ENCODE measurements at places on chromosomes 6 and 20.

DNA sequence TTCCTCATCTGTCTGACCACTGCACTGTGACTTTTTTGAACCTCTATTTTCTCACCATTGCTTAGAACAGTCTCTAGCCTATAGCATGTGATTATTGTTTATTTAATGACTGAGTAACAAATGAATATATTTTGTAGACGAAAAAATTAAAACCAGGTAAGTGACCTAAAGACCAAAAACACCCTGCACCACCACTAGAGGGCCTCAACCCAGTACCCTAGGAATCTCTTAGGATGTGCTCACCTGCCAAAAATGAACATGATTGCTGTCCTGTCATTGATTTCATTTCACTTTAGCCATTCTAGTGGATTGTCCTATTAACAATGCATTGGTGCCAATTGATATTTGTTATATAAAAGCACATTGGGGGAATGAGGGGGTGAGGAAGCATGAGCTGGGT lies 199.1 kb downstream of the COL9A1 start:
- DNase-seq, result no peak

DNA sequence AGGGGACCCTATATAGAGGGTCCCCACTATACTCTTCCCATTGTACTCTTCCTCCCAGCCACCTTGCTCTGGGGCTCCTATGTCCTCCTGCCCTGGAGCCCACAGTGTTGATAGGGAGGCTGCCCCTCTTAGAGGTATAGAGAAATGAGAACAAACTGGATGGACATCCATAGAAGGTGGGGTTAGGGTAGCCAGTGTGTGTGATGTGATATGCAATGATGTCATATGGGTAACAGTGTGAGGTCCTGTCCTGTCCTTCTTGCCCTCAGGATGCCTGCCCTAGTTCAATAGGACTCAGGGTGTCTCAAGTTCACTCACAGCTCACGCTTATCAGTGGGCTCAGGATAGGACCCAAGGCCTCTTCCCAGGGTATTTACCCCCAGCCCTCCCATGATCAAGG lies 435 bp downstream of the PTCRA start:
- DNase-seq, result no peak

GRCh38 chr6:23177806-23178205 lies 608.4 kb downstream of the HDGFL1 start:
- no peak for DNase-seq

GRCh38 chr20:45538209-45538799 lies 978 bp downstream of the WFDC6 start:
- no peak for DNase-seq

DNA sequence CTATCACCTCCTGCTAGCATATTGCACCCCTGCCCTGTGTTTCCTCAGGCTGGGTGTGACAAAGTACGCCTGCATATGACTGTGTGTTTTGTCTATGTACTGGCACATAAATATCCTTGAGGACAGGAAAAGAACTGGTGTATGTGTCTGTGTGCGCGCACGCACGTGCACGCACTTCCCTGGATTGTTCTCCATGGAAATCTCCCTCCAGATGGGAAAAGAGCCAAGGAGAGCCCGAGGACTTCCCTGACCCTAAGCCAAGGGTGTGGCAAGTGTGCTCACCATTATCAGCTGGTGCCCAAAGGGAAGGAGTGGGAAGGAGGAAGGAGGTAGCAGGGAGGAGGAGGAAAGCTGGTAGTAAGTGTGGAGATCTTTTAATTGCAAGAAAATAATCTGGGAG lies 117.6 kb downstream of the HIVEP2 start:
- DNase-seq, result no peak

- DNase-seq, result no peak
Measured at GRCh38 chr20:58705208-58705926, 12.8 kb downstream of the NPEPL1 start.

- no peak for DNase-seq
Measured at GRCh38 chr6:68572525-68572924, 62.6 kb upstream of the ADGRB3 start.

DNA sequence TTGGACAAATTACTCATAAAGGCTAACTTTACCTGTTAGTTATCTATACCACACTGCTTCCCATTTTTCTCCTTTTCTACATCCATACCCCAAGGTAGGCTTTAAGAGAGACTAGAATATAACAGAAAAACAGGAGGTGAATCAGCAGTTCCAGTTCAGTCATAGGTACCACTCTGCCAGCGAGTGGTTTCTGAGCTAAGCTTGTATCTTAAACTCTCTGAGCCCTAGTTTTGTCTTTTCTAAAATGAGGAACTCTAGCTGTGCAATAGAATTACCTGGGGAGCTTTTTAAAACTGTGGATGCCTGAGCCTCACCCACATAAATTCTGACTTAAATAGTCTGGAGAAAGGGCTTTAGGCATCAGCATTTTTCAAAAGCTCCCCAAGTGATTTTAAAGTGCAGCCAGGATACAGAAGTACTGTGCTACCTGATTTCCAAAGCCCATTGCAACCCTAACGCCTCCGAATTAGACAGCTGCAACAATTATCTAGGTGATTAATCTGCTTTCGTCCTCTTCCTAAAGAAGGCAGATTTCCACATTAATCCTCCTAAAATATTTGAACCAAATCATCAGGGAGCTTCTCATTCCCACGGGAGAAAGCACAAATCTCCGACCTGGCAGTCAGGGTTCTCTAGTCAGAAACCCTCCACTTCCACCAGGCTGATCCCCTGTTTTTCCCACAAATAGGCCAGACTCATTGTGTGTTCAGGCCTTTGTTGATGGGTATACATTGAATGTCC lies 37.4 kb upstream of the RPL7L1 start:
- DNase-seq, result no peak

GRCh38 chr6:154931711-154932424 lies 63.2 kb upstream of the TIAM2 start:
- no peak for DNase-seq

- DNase-seq, result no peak
Measured at GRCh38 chr6:69027861-69028260, 392.8 kb downstream of the ADGRB3 start.
